Thoracic aorta (tissue), 2 donors: ENCODE measurements at places on chromosomes 5 and 9.

GRCh38 chr5:74916831-74917710, 50.9 kb upstream of the FAM169A start:
- DNase-seq: no peak

DNA sequence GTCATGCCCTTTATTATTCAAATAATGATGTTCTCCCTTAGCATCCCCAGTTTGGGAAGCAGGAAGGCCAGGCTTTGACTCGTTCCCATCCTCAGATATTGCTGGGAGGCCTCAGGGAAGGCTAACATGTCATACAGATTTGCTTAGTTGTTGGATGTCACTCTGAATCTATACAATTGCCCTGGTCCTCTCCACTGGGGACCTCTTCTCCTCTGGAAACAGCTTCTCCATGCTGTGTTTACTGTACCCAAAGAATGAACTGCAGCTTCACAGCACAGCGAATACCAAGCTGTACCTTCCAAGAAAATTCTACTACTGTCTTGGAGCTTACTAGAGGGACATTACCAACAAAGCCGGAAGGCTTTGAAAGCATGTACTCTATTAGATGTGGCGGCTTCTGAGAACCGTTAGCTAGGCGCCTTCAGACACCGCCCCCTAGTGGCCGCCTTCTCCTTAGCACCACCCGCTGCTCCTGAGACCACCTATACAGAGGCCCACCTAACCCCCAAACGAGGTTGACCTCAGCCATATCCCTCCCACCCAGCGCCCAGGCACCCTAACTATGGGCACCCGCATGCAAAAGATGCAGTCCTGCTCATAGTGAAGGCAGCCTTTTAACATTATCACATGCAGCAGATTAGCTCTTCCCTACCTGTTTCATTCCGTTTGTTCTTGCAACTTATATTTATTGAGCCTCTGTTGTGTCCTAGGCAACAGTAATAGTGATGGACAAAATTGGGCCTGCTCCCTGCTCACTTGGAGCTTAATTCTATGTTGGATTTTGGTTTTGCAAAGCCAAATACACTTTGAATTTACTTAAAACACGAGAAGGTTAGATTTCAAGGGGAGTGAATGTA, 34.9 kb upstream of the FOXI1 start:
- DNase-seq: no peak

DNA sequence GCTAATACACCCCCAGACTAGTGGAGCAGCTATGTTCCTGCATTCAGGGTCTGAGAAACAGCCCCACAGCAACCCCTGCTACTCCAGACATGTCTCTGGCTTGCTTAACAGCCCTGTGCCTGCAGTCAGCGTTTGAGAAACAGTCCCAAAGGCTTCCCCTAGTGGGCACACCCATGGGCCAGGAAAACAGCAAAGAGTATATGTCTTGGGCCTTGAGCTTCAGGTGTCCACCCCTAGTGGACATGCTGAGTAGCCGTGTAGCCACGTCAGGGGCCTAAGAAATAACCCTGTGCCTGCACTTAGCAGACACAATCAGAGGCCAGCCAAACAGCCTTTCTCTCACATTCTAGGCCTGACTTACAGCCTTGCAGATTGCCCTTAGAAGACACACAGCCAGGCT, 698.6 kb downstream of the PTPRD start:
- DNase-seq: no peak

- DNase-seq: no peak
Measured at GRCh38 chr5:77568082-77568481, 70.4 kb downstream of the OTP start.

GRCh38 chr5:69509212-69509611, 16.6 kb downstream of the OCLN start:
- no peak for DNase-seq

DNA sequence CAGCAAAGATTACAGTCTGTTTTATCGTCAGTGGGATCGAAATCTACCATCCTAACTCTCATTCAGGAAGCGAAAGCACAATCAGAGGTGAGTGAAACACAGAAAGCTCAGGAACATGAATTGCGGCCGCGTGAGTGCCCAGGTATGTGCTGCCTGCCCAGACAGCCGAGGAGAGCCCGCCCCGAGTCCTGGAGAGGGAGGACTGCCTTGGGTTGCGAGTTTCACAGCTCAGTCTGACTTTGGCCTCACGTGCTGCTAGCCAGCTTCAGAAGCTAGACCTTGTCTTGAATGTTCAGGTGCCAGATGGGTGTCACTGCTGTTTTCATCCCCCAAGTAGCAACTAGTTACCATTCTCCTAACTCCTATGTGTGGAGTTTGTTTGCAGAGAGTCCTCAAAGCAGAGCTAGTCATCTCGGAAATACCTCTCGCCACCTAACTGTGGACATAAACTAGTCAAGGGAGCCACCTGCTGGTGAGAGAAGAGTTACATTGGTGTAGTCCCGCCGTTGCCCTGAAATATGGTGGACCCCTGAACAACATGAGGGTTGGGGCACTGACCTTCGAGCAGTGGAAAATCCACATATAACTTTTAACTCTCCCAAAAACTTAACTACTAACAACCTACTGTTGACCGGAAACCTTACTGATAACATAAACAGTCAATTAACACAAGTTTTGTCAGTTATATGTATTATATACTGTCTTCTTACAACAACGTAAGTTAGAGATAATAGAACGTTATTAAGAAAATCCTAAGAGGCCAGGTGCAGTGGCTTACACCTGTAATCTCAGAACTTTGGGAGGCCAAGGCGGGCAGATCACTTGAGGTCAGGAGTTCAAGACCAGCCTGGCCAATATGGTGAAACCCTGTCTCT, 80.9 kb downstream of the GOLPH3 start:
- DNase-seq: peak; percentile 45

DNA sequence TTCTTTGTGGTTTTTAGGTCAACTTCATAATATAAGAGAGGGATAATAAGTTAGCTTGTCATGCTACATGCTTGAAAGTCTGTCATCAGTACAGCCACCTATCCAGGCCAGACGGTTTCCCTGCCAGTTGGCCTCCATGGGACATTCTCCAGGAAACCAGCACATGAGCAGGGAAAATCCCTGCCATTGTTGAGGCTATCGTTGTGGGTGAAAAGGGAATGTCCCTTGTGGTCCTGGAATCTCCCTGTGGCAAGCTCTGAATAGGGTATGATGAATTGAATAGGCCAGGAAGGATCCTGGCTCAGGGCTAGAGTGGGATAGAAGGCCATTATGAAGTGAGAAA, 12.3 kb downstream of the F2RL1 start:
- DNase-seq: no peak

- no peak for DNase-seq
Measured at GRCh38 chr9:70874451-70874850, 247.0 kb downstream of the TRPM3 start.
